ENCODE measurements at places on chromosomes 3 and 15.

DNA sequence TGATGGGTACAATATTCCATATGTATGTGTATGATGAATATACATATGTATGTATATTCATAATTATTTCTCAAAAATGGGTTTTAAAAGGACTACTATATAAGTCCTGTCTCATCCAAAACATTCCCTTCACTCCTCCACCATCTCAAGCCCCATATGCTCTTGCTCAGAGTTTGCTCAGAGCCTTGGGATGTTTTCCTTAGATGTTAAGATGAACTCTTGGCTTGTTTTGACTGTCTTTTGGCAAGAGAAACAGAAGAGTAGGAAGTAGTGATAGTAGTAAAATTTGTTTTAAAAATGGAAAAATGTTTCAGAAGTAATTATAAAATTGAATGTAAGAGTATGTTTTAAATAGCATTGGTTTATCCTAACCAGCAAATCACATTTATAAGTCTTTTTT lies 6.2 kb upstream of the EPHA3 start:
- H3K36me3 ChIP-seq = no peaks in the 10 kb centered on the region
- no peak for DNase-seq
- no peak overlapping the region for H3K4me3 ChIP-seq

GRCh38 chr3:57977818-57978235 lies 30.4 kb upstream of the FLNB start:
- no peaks in the 10 kb centered on the region for H3K27me3 ChIP-seq
- no peaks in the 10 kb centered on the region for H3K36me3 ChIP-seq
- H3K4me1 ChIP-seq = peaks cover 40% of the 10 kb centered on the region
- no peak overlapping the region for H3K27ac ChIP-seq
- no peak overlapping the region for H3K4me3 ChIP-seq

DNA sequence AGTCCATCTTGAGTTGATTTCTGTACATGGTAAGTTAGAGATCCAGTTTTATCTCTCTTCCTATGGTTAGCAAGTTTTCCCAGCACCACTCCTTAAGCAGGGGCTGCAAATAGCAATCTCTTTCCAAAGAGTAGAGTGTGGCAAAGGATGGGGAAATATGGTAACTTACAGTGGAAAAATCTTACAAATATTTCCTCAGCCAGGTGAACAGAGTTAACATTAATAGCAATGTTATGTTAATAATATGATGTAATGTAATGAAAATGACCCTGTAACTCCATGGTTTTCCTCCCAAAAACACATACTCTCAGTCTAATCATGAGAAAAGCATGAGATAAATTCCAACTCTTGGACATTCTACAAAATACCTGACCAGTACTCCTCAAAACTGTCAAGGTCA lies 30.4 kb downstream of the FSIP1 start:
- no peak overlapping the region for H3K27ac ChIP-seq
- H3K36me3 ChIP-seq = no peaks in the 10 kb centered on the region
- H3K4me1 ChIP-seq = no peaks in the 10 kb centered on the region
- no peak for DNase-seq
- H3K27me3 ChIP-seq = no peaks in the 10 kb centered on the region
- H3K4me3 ChIP-seq = no peak overlapping the region

DNA sequence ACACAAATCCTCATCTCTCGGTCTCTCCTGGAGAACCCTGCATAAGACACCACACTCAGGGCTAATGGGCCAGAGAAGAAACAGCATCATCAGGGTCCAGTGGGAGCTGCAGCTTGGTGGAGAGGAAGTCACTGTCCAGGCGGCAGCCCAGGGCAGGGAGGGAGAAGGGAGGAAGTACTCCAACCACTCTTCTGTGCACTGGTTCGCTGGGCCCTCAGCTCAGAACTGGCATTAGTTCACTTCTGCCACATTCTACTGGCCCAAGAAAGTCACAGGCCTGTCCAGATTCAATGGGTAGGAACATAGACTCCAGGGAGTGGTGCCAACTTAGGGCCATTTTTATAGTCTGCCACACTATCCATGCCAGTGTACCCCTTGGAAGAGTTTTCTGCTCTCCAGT lies 169.0 kb downstream of the ABHD5 start:
- H3K4me1 ChIP-seq = peaks cover 13% of the 10 kb centered on the region
- no peak overlapping the region for H3K27ac ChIP-seq
- no peaks in the 10 kb centered on the region for H3K36me3 ChIP-seq
- DNase-seq = no peak
- H3K27me3 ChIP-seq = no peaks in the 10 kb centered on the region

GRCh38 chr3:115022199-115022598 lies 124.9 kb downstream of the ZBTB20 start:
- no peaks in the 10 kb centered on the region for H3K27me3 ChIP-seq
- H3K4me1 ChIP-seq = no peaks in the 10 kb centered on the region
- no peak overlapping the region for H3K4me3 ChIP-seq
- H3K36me3 ChIP-seq = no peaks in the 10 kb centered on the region
- H3K27ac ChIP-seq = no peak overlapping the region
- DNase-seq = no peak

DNA sequence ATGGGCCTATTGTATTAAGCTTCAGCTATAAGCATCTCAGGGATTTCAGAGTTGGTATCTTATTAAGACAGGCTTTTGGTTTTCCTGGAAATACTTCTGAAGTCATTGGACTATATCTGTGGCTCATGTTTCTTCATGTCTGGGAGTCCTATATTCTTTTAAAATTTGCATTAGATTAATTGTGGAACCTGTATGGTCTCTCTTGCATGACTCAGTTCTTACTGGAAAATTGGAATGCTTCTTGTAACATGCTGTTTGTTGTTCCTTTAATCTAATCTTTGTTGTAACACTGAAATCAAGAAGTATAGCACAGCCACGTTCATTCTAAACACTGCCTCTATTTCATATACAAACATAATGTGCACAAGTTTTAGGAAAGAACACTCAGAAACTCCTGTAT lies 208.1 kb downstream of the RBMS3 start:
- no peaks in the 10 kb centered on the region for H3K4me1 ChIP-seq
- peaks cover 6% of the 10 kb centered on the region for H3K36me3 ChIP-seq
- no peak overlapping the region for H3K27ac ChIP-seq
- no peak overlapping the region for H3K4me3 ChIP-seq
- no peaks in the 10 kb centered on the region for H3K27me3 ChIP-seq
- DNase-seq = peak; percentile 45
